ENCODE measurements at places on chromosomes 2 and 18.

DNA sequence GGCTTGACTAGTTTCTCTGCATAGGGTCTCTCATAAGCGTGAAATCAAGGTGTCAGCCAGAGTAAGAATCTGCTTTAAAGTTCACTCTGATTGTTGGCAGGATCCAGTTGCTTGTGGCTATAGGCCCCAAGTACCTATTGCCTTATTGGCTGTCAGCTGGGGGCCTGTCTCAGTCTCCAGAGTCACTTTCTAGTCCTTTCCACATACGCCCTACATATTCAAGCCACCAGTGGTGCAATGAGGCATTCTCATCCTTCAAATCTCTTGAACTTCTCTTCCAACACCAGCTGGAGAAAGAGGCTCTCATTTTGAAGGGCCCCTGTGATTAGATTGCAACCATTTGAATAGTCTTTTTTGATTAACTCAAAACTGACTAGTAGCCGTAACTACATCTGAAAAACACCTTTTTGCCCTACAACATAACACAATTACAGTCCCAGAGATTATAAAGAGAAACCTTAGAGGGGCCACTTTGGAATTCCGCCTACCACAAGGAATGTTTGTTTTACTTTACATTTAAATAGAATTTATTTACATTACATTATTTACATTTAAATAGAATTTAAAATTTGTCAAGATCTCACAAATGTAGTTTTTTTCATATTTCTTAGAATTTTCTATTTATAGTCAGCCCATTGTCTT lies 520.1 kb downstream of the DSC3 start:
- no peak for DNase-seq

- no peak for DNase-seq
These were observed 2.7 kb downstream of the NCOA1 start for GRCh38 chr2:24493713-24494112.

DNA sequence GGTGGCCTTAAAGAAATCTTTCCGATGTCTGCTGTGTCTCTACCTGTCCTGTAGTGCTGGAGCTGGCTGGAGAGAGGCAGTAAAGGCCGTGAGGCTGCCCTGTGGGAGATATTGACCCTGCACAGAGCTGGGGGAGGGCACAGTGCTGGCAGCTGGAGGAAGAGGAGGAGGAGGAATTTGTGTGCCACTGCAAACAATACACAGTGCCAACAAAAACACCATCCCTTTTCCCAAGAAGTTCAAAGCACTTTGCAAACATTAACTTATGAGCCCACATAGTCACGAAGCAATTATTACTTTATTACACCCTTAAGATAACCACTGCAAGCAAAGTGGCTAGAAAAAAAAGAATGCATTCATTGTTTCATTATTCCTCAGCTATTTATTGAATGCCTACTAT lies 45.0 kb upstream of the CYTIP start:
- no peak for DNase-seq

- DNase-seq, result no peak
These were observed 420 bp downstream of the PIGN start for GRCh38 chr18:62186499-62186773.

GRCh38 chr18:8063733-8064132 lies 496.6 kb downstream of the PTPRM start:
- no peak for DNase-seq

GRCh38 chr2:236951830-236952475 lies 133.7 kb upstream of the COPS8 start:
- no peak for DNase-seq

GRCh38 chr2:33505966-33506365 lies 29.5 kb downstream of the RASGRP3 start:
- no peak for DNase-seq

GRCh38 chr2:128320192-128320905 lies 1.7 kb upstream of the HS6ST1 start:
- peak; percentile 58 for DNase-seq

GRCh38 chr18:49225160-49225559 lies 235.3 kb downstream of the DYM start:
- DNase-seq, result no peak

DNA sequence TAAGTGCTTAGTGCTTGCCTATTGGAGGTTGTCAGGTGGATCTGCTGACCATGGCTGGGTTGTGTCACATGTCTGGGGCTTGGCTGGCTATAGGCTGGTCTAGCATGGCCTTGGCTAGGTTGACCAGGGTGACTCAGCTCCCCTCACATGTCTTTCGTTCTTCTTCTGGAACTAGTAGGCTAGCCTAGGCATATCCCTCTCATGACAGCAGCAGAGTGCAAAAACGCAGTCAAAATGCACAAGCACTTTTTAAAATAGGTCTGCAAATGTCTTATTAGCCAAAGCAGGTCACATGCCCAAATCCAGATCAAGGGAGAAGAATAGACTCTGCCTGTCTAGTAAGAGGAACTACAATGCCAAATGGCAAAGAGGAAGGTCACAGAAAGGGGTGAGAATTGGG lies 179.7 kb upstream of the ACVR2A start:
- DNase-seq, result no peak

DNA sequence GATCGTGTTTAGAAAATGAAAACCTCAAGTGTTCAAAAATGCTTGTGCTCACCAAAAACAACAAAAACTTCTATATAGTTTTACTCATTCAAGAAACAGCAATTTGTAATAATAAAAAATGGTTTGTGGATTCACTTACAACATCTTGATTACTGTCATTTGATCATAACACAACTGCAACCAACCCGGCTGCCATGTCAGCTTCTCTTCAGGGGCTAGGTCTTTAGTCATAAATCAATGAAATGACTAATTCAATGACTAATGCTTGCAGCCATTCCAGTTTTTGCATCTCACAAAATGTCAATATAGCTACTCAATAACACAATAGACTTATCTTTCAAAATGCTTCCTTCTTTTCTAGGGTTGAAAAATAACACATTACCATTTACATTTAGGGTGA lies 128.0 kb downstream of the OLA1 start:
- DNase-seq, result no peak

DNA sequence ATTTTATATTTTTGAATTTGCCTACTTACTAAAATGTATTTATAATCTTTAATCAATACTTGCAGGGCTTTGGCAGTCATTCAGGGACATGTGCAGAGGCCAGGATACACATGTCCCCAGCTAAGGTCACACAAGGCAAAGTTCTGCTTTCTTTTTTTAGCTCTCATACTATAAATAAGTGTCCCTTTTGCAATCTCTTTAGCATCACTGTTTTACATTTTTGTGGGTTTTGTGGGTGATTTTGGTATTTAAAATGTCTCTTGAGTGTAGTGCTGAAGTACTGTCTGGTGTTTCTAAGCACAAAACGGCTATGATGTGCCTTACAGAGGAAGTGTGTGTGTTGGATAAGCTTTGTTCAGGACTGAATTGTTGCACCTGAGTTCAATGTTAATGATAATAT lies 309.0 kb upstream of the GULP1 start:
- no peak for DNase-seq

DNA sequence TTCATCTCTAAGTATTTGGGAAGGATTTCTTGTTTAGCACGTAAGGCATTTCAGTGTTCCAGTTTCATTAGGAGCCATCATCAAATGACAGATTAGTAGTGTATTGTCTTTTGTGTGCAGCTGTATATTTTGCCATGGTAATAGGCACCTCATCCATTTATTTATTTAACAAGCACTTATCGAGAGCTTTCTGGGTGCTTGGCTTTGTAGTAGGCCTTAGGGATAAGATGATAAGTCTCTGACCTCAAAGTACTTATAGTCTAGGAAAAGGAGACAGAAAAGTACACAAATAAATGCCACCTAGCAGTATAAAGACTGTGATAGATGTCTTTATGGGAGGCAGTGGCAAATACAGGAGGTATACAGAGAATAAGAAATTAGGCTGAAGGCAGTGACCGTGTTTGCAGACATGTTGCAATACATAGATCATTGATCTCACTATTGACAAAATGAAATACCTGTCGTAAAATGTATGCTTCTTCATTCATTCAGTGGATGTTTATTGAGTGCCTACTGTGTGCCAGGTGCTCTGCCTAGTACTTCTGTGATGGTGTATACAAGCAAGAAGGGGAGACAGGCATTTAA lies 265.9 kb downstream of the SETBP1 start:
- no peak for DNase-seq

- DNase-seq, result no peak
These were observed 62.8 kb downstream of the SESTD1 start for GRCh38 chr2:179201869-179202268.

- DNase-seq, result no peak
These were observed 229.5 kb upstream of the EPAS1 start for GRCh38 chr2:46067501-46068305.

DNA sequence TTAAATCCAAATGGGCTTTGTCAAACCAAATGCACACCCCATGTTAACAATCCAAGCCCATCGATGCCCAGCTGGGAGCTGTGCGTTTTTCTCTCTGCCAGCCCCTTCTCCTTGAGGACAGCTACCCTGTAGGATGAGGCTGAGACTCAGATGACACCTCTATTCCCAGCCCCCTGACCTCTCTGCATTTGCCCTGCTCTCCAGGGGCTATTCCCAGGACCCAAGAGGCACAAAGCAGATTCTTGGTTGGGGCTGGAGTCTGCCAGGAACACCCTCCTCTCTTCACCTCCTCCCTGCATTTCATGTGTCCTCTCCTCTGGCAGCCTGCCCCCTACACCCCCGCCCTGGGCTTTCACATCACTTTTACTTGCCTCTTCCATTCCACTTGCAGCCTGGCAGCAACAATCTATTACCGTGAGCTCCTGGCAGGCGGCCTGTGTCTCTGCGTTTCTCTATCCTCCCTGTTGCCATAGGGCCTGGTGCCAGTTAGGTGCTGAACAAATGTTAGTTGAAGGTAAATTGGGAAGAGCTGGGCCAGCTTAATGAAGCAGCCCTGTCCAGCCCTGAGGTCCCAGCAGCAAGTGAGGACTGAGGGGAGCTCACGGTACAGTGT lies 51.8 kb downstream of the ADD2 start:
- no peak for DNase-seq

DNA sequence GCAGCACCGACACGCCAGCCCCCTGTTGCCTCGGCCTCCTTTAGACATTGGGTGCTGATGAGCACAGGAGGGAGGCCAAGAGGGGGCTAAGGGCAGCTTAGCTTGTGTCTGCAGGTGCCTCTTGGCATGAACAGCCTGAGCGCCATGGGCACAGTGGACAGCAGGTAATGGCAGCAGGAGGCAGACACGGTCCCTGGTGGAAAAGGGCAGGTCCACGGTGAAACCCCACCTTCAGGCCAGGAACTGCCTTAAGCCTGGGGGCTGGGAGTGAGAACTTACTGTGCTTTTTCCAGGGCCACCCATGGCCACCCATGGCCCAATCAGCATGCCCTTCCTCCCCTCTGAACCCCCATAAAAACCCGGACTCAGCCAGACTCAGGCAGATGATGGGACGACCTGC lies 633.4 kb upstream of the TMEFF2 start:
- DNase-seq, result no peak

GRCh38 chr2:208370881-208371633 lies 35.5 kb upstream of the PTH2R start:
- no peak for DNase-seq

DNA sequence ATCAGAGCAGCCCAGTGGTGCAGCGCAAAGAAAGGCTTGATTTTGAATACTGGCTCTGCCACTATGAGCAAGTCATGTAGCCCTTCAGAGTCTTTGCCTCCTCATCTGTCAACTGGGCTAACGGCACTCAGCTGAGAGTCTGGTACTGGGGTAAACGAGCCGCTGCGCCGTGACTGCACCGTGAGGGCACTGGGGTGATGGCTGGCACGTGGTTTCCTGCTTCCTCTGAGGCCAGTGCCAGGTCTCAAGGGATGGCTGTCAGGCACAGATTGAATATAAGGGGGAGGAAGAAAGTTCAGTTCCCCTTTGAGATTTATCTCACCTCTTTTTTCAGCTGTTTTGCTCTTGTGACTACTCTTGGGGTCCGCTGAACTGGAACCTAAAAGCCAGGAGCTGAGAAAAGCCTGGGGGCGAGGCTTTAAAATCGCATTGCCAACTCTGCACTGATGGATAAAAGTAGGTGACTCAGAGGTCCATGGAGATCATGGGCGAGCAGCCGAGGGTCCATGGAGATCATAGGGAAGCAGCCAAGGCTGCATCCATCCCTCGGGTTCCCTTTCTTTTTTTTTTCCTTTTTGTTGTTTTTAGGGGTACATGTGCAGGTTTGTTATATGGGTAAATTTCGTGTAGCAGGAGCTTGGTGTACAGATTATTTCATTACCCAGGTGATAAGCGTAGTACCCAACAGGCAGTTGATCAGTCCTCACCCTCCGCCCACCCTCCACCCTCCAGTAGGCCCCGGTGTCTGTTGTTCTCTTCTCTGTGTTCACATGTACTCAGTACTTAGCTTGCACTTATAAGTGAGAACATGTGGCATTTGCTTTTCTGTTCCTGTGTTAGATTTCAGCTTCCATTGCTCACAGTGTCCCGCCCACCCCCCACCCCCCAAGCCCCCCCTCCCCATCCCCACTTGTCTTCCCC lies 114.3 kb downstream of the SPP2 start:
- no peak for DNase-seq

DNA sequence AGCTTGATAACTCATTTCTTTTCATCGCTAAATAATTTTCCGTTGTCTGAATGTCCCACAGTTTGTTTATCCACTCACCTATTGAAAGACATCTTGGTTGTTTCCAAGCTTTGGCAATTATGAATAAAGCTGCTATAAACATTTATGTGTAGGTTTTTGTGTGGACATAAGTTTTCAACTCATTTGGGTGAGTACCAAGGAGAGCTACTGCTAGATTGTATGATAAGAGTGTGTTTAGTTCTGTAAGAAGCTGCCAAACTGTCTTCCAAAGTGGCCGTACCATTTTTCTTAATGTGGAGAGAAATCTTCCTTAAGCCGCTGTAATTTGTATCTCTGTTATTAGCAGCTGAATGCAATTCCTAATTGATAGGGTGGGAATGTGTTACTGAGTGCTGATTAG lies 11.4 kb upstream of the CTIF start:
- no peak for DNase-seq

DNA sequence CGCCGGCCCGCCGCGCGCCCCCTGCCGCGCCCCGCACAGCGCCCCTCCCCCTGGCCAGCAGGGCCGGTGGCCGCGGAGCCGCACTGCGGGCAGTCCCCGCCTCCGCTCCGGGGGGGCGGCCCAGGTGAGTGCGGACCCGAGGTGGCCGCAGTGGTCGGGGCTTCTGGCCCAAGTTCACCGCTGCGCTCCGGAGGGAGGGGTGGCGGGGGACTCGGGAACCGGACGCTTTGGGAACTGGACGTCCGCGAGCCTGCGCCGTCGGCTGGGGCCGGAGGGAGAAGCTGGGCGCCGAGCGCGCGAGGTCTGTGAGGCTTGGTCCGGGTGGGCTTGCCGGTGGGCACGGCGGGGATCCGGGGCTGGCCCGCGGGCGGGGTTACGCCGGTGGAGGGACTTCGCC lies 591 bp upstream of the LDLRAD4 start:
- DNase-seq, result no peak

DNA sequence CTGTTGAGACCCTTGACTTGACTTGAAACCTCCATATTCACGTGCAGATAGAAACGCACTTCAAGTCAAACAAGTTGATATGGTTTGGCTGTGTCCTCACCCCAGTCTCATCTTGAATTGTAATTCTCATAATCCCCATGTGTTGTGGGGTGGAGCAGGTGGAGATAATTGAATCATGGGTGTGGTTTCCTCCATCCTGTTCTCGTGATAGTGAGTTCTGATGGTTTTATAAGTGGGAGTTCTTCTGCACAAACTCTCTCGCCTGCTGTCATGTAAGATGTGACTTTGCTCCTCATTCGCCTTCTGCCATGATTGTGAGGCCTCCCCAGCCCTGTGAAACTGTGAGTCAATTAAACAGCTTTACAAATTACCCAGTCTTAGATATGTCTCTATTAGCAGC lies 21.4 kb downstream of the SLC3A1 start:
- DNase-seq, result no peak

GRCh38 chr18:57440331-57441070 lies 5.3 kb downstream of the ONECUT2 start:
- DNase-seq, result no peak

GRCh38 chr2:240236217-240237111 lies 96.0 kb upstream of the OTOS start:
- DNase-seq, result peak; percentile 55

Data from sciatic nerve (tissue), 2 donors.